ENCODE measurements at places on chromosomes 4 and X. TPM values are rescaled to one million over a fixed set of nuclear protein-coding genes. Genes with fewer than 3 reads are reported as not detected.

Gene ERVMER34-1
- total RNA-seq, result 9.0 TPM

Gene CLCN4
- total RNA-seq, result 1.4 TPM

Gene TAF7L
- under 0.01 TPM for total RNA-seq

Gene MCF2
- total RNA-seq, result 0.34 TPM

Gene NUP54
- 50.6 TPM for total RNA-seq

Gene XKRX
- total RNA-seq, result 1.0 TPM

Gene SPINK2
- total RNA-seq, result 0.28 TPM

Gene FGF2
- 19.1 TPM for total RNA-seq

Gene PDZD4
- total RNA-seq, result not detected
